ENCODE measurements at places on chromosomes 3 and 15.
A peak's percentile ranks its signal among the peaks of the same experiment; 100 is the strongest.

DNA sequence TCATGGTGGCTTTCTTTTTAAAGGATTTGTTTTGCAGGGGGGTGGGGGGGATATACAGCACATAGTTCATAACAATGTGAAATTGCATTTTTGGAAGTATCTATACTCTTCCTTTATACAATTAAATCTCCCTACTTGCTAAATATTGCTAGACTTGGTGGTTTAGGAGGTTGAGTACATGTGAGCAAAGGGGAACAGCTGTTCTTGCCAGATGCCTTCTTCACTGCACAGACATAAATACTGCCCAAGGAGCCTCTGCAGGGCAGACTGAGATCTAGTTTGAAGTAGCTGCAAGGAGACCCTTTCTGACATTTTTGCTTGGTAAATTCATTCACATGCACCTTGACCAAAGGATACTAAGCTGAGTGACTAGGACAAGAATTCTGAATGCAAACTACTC lies 228.6 kb upstream of the IL12A start:
- DNase-seq = no peak

DNA sequence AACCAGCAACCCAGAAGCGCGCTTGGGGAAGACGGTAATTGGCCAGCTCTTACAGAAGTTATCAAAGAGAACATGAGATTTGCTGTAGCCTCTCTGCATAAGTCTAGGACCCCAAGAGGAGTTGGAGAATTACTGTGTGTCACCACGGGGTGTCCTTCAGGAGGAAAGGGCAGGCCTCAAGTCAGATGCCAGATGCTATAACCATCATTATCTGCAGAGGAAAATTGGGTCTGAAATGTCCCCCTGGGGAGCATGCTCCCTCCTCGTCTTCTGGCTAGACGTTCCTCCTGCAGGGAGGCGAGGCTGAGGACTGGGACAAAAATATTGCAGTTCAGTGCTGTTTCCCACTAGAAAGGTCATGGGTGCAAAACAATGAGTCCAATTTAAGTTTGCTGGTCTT lies 380.5 kb upstream of the CFAP20DC start:
- DNase-seq = no peak

DNA sequence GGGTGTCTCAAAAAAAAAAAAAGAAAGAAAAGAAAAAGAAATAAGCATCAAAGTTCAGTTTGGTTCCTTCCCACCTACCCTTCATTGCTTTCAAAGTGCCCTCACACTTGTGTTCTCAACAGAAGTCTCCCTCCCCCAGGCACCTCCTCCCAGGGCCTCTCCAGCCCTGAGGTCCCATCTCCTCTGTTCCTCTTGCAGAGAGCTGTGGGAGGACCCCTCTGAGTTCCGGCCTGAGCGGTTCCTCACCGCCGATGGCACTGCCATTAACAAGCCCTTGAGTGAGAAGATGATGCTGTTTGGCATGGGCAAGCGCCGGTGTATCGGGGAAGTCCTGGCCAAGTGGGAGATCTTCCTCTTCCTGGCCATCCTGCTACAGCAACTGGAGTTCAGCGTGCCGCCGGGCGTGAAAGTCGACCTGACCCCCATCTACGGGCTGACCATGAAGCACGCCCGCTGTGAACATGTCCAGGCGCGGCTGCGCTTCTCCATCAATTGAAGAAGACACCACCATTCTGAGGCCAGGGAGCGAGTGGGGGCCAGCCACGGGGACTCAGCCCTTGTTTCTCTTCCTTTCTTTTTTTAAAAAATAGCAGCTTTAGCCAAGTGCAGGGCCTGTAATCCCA lies 6.1 kb downstream of the CYP1A2 start:
- no peak for DNase-seq

- DNase-seq = peak; percentile 46
Measured at GRCh38 chr3:113212150-113212843, 940 bp downstream of the BOC start.
